Stimulated activated CD8-positive, alpha-beta memory T cell treated with anti-CD3 and anti-CD28 coated beads, Interleukin-7, amount 100 ng/mL, for 1 hour (primary cell): ENCODE measurements at places on chromosomes 3 and 15.

- DNase-seq, result no peak
Observed at GRCh38 chr3:196063971-196064370, 17.9 kb downstream of the TFRC start.

- no peak for DNase-seq
Observed at GRCh38 chr3:194140520-194141414, 4.8 kb downstream of the HES1 start.

DNA sequence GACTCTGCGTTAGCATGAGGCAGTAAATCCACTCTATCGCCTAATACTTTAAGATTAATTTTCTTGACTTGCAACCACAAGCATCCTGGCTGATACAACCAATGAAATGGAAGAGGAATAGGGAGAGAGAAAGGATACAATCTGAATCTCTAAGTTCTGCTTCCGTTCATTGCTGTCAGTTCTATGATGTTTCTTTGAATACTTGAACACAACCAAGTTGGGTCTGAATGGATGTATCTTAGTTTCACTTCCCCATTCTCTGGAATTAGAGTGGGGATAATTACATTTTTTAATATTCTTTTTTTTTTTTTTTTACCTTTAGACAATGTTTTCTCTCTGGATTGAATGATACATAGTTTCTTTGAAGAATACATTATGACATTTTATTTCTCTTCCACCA, 22.9 kb downstream of the PDE8A start:
- no peak for DNase-seq

DNA sequence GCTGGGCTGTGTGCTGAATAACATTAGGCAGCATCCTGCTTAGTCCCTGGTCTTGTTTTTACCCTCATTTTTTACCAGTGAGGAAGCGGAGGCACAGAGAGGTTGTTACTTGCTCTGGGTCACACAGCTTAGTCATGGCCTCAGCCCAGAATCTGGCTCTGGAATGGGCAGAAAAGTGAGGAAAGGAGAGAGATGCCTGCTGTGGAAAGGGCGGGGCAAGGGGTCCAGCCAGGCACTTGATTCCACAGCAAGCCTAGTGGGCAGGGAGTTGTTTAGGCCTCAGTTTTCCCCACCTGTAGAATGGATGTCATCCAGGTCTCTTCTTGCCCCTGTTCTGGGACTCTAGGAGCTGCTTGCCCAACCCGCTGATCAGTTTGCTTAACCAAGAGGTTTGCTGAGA, 35.9 kb downstream of the SLC6A6 start:
- no peak for DNase-seq

- DNase-seq, result no peak
Observed at GRCh38 chr3:61858054-61858453, 296.7 kb downstream of the PTPRG start.

DNA sequence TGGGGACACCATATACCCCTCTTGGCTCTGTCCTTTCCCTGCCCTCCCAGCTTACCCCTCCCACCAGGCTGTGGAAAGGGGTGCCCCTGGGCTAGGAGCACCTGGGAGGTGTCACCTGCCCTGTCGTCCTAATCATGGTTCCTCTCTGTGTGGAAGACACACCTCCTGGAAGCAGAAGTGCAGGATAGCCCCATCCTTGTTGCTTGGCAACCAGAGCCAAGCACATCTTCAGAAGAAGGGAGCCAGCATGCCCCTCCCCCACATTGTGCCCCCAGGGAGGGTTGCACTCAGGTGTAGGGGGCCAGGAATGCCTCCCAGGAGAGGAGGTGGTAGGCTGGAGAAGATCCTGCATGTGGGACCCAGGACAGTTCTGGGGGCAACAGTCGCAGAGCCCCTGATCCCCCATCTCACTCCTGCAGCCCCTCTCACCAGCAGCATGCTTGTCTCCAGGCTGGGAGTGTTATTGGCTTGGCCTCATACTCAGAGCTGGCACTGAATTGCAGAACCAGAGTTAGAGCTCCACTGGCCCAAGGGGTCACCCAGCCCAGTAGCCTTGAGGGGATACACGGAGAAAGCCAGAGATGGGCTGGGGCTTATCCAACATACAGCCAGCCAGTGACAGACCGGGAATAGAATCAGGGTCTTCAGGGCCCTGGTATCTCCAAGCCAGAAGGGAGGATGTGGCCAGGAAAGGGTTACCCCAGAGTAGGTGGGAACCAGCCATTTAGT, 8.4 kb downstream of the RAB6B start:
- no peak for DNase-seq
